ENCODE measurements at places on chromosomes 6 and 20.
A peak's percentile ranks its signal among the peaks of the same experiment; 100 is the strongest.

- no peak for DNase-seq
These were observed 35.9 kb upstream of the SLC24A3 start for GRCh38 chr20:19176470-19177052.

DNA sequence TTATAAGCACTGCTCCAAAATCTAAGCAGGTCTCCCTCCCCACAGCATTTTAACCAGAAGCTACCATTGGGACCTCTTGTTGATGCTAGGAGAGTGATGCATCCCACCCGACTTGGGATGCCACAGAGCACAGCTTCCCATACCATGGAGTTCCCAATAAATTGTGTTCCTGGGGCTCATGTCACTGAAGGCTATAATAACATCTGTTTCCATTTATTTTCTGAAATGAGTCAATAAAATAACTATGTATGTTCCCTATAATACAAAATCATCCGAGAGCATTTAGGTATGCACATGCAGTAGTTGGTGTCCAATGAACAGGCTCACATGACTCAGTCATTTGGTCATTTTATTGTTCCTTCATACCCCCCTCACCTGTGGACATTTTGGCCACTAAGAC lies 204.2 kb downstream of the TBC1D7 start:
- no peak for DNase-seq

- peak; percentile 41 for DNase-seq
These were observed 788 bp downstream of the UST start for GRCh38 chr6:148747471-148748165.

DNA sequence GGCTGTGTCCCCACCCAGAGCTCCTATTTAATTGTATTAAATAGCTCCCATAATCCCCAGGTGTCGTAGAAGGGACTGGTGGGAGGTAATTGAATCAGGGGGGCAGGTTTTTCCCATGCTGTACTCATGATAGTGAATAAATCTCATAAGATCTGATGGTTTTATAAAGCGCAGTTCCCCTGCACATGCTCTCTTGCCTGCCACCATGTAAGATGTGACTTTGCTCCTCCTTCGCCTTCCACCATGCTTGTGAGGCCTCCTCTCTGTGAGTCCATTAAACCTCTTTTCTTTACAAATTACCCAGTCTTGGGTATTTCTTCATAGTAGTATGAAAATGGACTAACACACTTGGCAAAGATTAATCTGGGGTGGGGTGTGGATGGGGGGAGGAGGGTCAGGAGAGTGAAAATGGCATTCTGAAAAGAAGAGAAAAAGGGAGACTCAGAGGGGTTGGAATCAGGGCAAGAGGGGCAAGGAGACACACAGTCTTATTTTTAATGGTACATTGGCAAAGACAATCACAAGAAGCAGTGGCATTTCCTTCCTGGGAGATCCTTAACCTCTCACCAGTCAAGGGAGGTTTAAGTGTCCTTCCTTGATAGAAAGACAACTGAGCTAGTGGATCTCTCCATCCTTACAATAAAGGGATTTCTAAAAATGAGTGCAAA lies 37.5 kb upstream of the NOX3 start:
- DNase-seq, result no peak

- DNase-seq, result no peak
These were observed 114.9 kb upstream of the PTPN1 start for GRCh38 chr20:50395251-50395729.

GRCh38 chr20:22939181-22939580 lies 95.9 kb upstream of the SSTR4 start:
- DNase-seq, result no peak

- DNase-seq, result no peak
These were observed 34.5 kb downstream of the FGD2 start for GRCh38 chr6:37039958-37040357.
